ENCODE measurements at places on chromosomes 5 and 9.

- DNase-seq, result no peak
Observed at GRCh38 chr9:99071313-99072039, 33.4 kb upstream of the TGFBR1 start.

DNA sequence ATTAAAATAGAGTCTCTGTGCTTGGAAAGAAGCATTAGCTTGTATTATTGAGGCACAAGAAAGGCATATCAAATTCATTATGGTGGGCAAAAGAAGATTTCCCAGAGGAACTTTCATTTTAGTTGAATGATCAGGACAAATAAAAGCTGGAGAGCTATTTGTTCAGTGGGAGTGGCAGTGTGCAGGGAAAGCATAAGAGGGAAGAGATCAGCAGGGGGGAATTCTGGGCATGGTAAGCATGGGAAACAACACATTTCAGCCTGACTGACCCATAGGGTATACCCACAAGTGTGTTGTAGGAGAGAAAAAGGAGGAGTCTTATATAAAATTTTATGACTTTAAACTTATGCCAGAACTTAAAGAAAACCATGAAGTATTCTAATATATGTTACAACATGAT is 167.7 kb upstream of the RASA1 start:
- DNase-seq, result no peak

- no peak for DNase-seq
Observed at GRCh38 chr5:169828385-169828784, 151.9 kb downstream of the INSYN2B start.

- no peak for DNase-seq
Observed at GRCh38 chr9:85156652-85157051, 487.1 kb downstream of the NTRK2 start.

DNA sequence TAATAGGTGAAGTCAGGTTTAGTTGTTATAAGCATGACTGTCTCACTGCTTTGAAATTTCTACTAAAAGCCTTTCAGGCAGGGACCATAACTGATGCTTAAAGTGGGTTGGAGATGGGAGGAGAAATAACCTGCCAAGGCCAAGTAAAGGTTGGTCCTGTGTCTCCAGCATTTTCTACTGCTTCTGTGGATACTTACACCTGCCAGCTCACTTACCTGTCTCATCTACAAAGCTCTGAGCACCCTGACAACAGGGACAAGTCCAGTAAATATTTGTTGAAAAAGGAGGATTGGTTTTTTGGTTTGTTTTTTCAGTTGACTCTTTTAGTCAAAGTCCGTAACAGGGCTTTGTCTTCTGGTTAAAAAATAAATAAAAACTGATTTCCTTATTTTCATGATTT is 38.6 kb downstream of the GRAMD2B start:
- no peak for DNase-seq

GRCh38 chr5:53578854-53579253 is 18.4 kb downstream of the NDUFS4 start:
- DNase-seq, result no peak

- DNase-seq, result no peak
Observed at GRCh38 chr9:95382433-95382832, 64.9 kb upstream of the FANCC start.

DNA sequence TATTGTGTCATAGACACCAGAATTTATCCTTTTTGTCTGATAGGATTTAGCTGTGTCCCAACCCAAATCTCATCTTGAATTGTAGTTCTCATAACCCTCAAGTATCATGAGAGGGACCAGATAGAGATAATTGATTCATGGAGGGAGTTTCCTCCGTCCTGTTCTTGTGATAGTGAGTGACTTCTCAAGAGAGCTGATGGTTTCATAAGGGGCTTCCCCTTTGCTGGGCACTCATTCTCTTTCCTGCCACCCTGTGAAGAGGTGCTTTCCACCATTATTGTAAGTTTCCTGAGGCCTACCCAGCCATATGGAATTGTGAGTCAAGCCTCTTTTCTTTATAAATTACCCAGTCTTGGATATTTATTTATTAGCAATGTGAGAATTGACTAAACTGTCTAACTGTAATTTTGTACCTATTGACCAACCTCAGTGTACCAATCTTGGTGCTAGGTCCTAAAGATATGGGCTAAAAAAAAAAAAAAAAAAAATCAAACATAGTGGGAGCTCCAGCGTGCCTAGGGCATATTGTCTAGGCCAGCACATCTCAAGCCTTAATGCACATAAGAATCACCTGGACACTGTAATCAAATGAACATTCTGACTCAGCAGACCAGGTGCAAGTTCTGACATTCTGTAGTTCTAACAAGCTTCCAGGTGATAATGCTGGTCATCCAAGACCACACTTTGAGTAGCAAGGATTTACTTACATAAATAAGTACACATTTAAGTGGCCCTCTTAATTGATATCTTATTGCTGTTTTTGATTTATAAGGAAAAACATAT is 30.5 kb downstream of the ST8SIA4 start:
- DNase-seq, result no peak

DNA sequence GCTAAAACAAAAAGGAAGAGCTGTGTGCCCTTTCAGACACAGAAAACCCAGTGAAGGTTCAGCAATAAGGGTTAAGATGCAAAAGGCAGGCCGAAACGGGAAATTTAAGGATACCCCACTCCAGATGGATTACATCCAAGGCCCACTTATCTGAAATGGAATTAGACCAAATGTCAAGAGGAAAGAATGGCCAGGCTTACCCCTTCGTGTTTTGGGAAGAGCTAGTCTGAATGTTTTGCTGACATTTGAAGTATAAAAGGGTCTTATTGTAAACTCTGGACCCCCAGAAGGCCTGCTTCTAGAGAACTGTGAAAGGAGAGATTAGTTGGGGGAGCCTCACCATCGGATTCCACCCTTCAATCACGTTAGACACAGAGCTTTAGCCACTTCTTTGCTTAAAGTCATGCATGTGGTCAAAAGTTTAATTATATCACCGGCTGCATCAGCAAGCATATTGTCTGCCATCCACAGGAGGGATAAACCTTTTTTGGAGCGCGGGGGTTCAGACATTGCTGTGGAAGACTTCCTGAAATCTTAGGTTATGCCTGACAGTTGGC is 93.3 kb downstream of the EFNA5 start:
- DNase-seq, result no peak

GRCh38 chr5:78275998-78276543 is 18.4 kb downstream of the AP3B1 start:
- DNase-seq, result no peak

Data from NCI-H1694 (cell line).